GF-D8 (cell line): ENCODE measurements at places on chromosomes 12 and 14.

GRCh38 chr12:69466867-69467266 is 3.3 kb upstream of the FRS2 start:
- DNase-seq = no peak

GRCh38 chr14:90644882-90645281 is 171.3 kb downstream of the TTC7B start:
- DNase-seq = peak; percentile 44

DNA sequence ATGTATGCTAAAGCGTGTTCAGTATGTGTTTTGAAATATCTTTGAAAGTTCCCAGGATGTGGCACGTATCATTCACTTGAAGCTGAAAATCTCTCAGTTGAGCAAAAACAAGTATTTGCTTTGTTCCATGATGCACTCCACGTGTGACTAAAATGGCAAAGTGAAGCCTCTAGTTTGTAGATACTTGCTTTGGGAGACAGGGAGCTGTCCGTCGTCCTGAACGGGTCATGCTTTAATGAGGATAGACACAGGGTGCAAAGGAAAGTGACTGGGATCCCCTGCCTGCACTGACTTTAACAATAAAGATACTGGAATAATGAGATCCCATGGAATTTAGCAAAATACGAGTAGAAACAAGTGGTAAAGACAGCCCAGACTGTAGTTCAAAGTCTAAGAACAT is 991.4 kb downstream of the NRXN3 start:
- DNase-seq = no peak

- DNase-seq = no peak
Observed at GRCh38 chr12:45938566-45938965, 51.8 kb downstream of the SCAF11 start.

- DNase-seq = no peak
Observed at GRCh38 chr14:31726337-31726736, 165.1 kb downstream of the NUBPL start.

GRCh38 chr14:64549791-64550620 is at the start of gene PPP1R36:
TSS of gene PPP1R36 (plus strand) at chr14:64549961. CDS start at chr14:64549998, 37 bp downstream.
- DNase-seq = no peak

- no peak for DNase-seq
Observed at GRCh38 chr12:66242311-66242710, 53.3 kb downstream of the IRAK3 start.

DNA sequence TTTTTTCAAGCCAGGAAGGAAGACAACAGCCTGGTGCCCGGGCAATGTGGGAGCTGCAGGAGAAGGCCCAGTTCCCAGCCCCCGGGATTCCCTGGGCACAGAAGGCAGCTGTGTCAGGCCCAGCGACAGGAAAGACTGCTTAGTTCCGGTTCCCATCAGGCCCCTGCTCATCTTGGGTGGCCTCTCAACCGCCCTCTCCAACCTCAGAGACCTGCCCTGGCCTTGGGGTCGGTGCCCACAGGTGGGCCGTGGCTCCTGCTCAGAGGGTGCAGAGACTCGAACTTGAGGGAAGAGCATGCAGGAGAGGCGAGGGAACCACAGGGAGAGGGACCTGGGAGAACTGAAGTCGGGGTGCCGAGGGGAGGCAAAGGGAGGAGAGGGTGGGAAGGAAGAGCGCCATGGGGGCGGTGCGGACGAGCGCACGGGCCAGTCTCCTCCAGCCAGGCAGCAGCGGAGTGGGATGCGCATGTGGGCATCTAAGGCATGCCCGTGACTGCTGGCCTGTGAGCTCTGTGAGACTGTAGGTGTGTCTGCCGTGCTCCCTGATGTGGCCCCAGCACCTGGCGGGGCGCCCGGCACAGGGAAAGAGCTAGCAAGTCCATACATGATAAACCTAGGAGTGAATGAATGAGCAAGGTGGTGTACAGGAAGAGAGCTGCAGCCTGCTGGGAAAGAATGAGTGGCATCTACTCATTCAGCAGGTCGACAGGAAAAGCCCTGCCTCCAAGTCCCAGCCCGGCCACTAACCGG is 42.7 kb downstream of the SSH1 start:
- DNase-seq = no peak

DNA sequence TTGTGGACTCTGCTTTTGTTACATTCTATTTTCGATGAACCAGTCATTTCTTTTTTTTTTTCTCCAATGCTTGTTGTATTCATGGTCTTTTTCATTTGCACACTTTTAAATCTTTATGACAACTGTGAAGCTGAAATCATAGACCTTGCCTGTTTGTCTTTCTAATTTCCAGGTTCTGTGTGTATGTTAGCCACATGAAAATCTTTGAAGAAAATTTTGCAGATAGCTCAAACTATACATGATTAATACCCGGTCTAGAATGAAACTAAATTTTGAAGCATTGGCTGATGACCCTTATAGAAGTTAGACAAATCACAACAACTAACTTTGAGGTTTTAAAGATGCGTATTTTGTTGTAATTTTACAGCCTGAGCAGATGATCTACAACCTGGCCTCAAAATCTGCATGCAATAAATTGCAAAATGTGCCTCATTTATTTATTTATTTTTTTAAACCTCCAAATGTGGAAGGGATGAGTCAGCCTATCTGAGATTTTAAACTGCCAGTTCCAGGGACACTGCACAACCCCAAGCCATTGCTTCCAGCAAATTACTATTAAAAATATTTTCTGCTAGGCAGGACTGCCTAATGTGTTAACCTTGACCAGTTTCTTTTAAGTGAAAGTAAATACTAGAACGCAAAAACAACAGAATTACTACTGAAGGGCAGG is 96.3 kb upstream of the NAV3 start:
- no peak for DNase-seq

- DNase-seq = no peak
Observed at GRCh38 chr12:31783556-31783955, 54.7 kb upstream of the AMN1 start.

DNA sequence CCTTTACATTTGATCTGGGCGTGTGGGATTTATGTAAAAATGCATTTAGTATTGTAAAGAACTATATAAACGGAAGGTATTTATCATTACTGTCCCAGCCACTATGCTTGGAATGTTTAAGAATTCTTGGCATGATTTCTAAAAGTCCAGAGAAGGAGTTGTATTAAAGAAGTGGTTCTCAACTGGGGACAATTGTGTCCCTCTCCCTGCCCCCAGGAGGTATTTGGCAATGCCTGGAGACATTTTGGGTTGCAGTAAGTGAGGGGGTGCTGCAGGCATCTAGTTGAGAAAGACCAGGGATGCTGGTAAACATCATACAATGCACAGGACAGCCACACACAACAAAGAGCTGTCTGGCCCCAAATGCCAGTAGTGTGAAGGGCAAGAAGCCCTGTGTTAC is 7.2 kb downstream of the SLC38A1 start:
- DNase-seq = no peak

DNA sequence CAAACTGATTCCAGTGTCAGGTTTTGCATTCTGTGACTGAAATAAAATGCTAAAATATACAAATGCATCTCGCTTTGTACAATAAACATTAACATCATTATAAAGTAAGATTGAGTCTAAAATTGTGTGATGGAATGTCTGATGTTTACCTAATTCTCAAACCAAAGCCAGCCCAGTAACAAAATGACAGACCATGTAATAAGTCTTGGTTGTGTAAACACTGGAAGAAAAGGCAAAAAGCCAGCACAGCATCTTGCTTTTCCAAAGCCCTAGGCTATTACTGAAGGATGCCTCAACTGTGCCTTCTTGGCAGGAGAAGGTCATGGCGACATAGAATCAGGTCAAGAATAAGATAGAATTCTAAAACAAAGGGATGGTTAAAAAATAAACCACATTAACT is 169.6 kb downstream of the EGLN3 start:
- DNase-seq = no peak
